ENCODE measurements at places on chromosomes 6 and 20. TPM values are rescaled to one million over a fixed set of nuclear protein-coding genes. Genes with fewer than 3 reads are reported as not detected.

Gene MOG
- polyA plus RNA-seq: not detected

Gene AFDN
- 31.0 TPM for polyA plus RNA-seq

Gene PPP1R14C
- polyA plus RNA-seq: not detected

Gene TFAP2A
- 0.11 TPM for polyA plus RNA-seq

- DNase-seq: no peak
- H3K27ac ChIP-seq: no peak overlapping the region
- H3K36me3 ChIP-seq: no peaks in the 10 kb centered on the region
- H3K4me1 ChIP-seq: peaks cover 52% of the 10 kb centered on the region
- no peak overlapping the region for H3K4me3 ChIP-seq
Measured at GRCh38 chr20:10965936-10966470, 292.2 kb upstream of the JAG1 start.

GRCh38 chr6:68364271-68364805 lies 270.7 kb upstream of the ADGRB3 start:
- no peak for DNase-seq
- no peaks in the 10 kb centered on the region for H3K27me3 ChIP-seq
- H3K27ac ChIP-seq: no peak overlapping the region
- no peaks in the 10 kb centered on the region for H3K4me1 ChIP-seq

GRCh38 chr6:145028144-145028818 lies 707.0 kb downstream of the EPM2A start:
- H3K27me3 ChIP-seq: no peaks in the 10 kb centered on the region
- no peaks in the 10 kb centered on the region for H3K36me3 ChIP-seq
- no peak overlapping the region for H3K27ac ChIP-seq
- H3K4me3 ChIP-seq: no peak overlapping the region

GRCh38 chr6:138544501-138544900 lies 45.2 kb upstream of the NHSL1 start:
- no peaks in the 10 kb centered on the region for H3K36me3 ChIP-seq
- peaks cover 61% of the 10 kb centered on the region for H3K4me1 ChIP-seq
- DNase-seq: peak; percentile 30
- H3K4me3 ChIP-seq: peak overlapping the region; percentile 37

GRCh38 chr6:90080876-90081481 lies 186.7 kb downstream of the GJA10 start:
- H3K27me3 ChIP-seq: peaks cover 24% of the 10 kb centered on the region
- no peak overlapping the region for H3K27ac ChIP-seq
- no peaks in the 10 kb centered on the region for H3K4me1 ChIP-seq
- H3K4me3 ChIP-seq: no peak overlapping the region

DNA sequence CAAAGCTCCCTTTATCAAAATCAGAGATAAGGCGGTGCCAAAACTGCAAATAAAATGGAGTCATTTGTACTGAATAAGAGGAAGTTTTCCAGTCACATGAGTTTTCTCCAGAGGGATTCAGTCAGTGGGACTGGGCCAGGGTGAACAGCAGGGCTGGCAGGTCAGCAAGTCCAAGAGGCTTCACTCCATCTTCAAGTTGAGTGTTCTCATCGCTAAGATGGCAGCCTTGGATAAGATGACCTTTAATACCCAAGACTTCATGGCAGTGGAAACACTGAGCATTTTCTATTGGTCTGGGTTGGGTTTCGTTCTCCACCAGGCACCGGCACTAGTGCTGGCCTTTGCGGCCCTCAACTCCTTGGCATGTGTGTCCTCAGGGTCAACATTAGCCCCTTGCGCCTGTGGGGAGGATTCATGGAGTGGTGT lies 29.3 kb upstream of the IGF2R start:
- no peaks in the 10 kb centered on the region for H3K4me1 ChIP-seq
- H3K4me3 ChIP-seq: no peak overlapping the region
- no peaks in the 10 kb centered on the region for H3K36me3 ChIP-seq
- H3K27ac ChIP-seq: no peak overlapping the region
- H3K27me3 ChIP-seq: no peaks in the 10 kb centered on the region
- no peak for DNase-seq

- H3K36me3 ChIP-seq: no peaks in the 10 kb centered on the region
- no peaks in the 10 kb centered on the region for H3K27me3 ChIP-seq
- peak; percentile 40 for DNase-seq
- no peak overlapping the region for H3K27ac ChIP-seq
- H3K4me1 ChIP-seq: no peaks in the 10 kb centered on the region
Measured at GRCh38 chr20:25553819-25554296, 31.5 kb downstream of the NINL start.

DNA sequence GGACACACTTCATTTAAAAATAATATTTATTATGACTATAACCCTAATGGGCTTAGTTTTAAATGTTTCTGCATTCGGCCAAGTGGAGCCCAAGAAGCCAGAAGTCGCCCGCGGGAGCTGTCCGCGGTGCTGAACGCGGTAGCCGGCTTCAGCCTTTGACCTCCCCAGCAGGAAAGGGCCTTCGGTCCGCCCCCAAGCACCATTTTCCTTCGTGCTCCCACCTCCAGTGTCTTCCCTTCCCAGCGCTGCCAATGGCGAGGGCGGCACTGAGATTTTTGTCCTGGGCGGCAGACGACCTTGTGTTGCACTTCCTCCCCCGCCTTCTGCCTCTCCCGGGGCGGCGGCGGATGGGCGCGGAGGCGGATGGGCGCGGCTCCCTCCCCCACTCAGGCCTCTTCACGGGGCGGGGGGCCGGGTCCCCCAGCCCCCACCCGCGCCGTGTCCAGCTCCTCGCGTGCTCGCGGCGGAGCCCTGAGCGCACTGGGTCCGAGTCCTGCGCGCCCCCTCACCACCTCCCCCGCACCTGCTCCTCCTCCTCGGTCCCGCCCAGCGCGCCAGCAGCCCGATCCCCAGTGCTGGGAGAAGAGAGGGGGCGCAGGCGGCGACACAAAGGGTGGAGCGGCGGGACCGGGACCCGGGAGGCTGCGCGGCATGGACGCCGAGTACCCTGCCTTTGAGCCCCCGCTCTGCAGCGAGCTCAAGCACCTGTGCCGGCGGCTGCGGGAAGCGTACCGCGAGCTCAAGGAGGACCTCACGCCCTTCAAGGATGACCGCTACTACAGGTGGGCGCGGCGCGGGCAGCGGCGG lies 23.6 kb upstream of the TMEM181 start:
- H3K4me3 ChIP-seq: peak overlapping the region; percentile 32
- no peak overlapping the region for H3K27ac ChIP-seq
- peaks cover 7% of the 10 kb centered on the region for H3K4me1 ChIP-seq
- DNase-seq: peak; percentile 64

- H3K27me3 ChIP-seq: no peaks in the 10 kb centered on the region
- H3K4me3 ChIP-seq: no peak overlapping the region
- H3K36me3 ChIP-seq: no peaks in the 10 kb centered on the region
- no peak overlapping the region for H3K27ac ChIP-seq
Measured at GRCh38 chr20:35575958-35576357, 34.1 kb downstream of the ERGIC3 start.

Data from endothelial cell of umbilical vein (primary cell).